Fibroblast of skin of left biceps (primary cell): ENCODE measurements at places on chromosomes 7 and 10.

DNA sequence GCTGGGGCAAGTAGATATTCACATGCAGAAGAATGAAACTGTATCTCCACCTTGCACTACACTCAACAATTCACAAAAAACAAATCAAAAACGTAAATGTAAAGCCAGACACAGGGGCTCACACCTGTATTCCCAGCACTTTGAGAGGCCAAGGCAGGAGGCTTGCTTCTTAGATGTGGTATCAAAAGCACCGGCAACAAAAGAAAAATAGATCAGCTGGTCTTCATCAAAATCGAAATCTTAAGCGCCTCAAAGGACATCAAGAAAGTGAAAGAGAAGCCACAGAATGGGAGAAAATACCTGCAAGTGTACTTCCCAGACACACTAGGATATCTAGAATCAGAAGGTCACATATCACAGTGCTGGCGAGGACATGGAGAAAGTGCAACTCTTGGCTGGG, 31.3 kb downstream of the GPER1 start:
- no peak for DNase-seq

DNA sequence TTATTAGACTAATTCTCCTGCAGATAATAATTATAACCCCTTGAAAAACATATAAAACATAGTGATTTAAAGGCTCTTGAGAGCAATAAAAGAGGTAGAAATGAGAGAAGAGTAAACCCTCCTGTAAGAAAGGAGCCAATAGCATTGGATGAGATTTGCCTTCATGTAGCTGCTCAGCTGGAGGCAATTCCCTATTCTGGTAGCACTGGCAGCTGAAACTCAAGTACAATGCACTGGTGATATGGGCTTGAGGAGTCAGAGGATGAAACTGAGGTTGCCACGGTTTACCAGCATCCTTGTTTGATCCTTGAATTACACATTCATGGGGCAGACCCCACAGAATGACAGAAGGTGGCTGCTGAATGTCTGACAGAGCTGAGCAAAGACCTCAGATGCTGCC, 76.4 kb downstream of the CTTNBP2 start:
- no peak for DNase-seq

DNA sequence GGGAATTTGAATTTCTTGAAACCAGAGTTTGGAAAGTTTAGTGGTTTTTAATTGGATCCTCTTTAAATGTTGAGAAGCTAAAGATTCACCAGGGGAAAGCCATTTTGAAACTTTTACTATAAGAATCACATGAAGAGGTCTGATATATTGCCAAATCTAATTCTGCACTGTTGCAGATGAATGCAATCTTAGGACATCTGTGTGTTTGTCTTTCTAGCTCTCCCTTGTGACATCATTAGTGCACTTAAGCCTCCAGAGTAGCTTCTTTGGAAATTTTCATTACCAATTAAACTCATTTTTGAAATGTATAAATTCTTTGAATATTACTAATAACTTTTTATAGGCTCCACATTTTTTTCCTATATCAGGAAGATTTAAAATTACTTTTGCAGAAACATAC, 160.2 kb downstream of the BICC1 start:
- DNase-seq = no peak

DNA sequence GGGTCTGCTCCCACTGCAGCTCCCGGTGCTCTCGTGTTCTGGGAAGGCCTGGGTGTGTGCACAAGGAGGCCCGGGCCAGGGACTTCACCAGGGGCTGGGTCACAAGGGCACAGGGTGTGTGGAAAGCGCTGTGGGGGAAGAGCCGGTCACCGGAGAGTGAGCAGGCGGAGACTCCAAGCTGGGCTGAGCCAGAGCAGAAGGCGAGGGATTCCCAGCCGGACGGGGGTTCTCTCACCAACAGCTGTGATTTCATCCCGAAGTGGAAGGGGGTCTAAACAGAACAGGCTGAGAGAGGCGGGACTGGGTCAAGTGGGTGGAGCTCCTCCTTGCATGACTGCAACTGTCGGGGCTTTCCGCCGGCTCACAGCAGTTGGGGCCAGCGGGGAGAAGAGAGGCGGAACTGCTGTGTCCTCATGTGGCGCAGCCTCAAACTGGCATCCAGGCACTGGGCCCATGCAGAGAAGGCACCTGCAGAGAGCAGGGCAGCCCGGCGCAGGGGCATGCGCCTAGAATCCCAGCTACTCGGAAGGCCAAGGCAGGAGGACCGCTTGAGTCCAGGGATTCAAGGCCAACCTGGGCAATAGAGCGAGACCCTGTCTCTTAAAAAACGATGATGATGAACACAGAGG, 7.6 kb upstream of the ORAI2 start:
- no peak for DNase-seq

DNA sequence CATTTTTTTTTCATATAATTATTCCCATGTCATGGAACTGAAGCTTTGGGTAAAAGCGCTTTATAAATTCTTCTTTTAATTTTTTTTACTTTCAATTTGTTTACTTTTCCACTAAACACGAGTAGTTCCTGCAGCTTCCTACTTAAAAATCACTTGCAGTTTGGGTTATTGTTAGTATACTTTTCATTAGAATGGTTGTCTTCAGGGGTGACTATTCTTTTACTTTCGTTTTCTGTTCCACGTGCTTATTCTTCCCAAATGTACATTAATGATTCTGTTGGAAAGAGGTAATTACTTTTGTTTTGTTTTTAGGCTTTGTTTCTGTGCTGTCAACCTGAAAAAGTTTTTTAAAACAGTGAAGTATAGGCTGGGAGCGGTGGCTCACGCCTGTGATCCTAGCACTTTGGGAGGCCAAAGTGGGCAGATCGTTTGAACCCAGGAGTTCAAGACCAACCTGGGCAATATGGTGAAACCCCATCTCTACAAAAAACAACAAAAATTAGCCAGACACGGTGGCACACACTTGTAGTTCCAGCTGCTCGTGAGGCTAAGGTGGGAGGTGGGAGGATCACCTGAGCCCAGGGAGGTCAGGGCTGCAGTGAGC, 5.2 kb upstream of the CFAP69 start:
- no peak for DNase-seq

DNA sequence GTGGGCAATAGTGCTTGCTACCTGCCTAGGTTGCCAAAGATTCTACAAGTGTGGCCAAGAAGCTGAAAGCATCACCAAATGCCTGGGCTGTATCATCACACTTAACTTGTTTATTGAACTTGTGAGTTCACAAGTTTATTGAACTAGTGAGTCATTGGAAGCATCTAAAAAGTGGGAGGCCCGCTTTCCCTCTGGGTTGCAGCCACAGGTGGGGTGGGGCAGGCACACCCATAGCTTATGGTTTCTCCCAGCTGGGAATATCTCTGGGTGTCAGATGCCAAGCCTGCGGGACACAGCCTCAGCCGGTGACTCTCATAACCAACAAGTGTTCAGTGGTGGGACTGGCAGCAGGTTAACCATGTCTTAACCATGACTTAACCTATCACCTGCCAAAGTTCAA, 145.9 kb upstream of the FAM13C start:
- DNase-seq = no peak

DNA sequence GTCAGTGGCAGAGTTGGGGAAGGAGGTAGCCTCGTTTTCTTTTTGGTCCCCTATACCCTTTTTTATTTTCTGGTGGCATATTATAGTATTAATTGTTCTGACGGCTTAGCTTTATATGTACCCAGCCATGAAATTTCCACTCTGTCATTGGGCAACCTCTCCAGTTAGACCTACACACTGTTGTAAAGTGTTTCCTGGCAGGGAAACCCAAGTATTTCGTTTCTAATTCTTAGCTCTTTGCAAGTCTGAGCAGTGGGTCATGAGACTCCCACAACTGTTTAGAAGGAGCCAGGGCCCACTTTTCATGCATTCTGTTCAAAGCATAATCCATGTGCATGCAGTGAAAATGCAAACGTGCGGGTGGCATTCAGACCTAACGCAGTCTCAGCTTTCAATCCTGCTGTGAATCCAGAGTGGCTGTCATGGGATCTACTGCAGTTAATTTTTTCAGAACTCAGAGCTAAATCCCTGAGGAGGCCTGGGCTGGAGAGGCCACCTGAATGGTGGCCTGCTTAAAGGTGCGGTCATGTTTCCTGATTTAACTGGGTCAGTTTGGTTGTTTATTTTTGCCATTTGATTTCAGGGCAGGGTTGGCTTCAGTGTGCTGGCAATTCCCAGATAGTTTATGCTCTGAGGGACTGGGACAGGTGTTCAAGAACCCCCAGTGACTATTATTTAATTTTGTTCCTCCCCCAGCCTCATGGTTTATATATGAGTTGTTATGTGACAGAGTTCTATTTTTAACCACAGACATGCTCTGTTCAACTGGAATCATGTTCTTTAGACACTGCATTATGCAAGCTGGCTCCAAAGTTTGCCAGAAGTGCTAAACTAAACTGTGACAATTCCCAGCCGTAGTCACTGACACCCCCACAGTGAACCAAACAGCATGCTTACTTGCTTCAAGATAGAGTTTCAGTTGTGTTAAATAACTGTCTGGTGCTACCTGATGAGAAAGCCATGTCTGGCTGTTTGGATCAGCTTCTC, 27.4 kb upstream of the SYPL1 start:
- no peak for DNase-seq

- no peak for DNase-seq
Observed at GRCh38 chr7:115340828-115341227, 418.9 kb downstream of the MDFIC start.

DNA sequence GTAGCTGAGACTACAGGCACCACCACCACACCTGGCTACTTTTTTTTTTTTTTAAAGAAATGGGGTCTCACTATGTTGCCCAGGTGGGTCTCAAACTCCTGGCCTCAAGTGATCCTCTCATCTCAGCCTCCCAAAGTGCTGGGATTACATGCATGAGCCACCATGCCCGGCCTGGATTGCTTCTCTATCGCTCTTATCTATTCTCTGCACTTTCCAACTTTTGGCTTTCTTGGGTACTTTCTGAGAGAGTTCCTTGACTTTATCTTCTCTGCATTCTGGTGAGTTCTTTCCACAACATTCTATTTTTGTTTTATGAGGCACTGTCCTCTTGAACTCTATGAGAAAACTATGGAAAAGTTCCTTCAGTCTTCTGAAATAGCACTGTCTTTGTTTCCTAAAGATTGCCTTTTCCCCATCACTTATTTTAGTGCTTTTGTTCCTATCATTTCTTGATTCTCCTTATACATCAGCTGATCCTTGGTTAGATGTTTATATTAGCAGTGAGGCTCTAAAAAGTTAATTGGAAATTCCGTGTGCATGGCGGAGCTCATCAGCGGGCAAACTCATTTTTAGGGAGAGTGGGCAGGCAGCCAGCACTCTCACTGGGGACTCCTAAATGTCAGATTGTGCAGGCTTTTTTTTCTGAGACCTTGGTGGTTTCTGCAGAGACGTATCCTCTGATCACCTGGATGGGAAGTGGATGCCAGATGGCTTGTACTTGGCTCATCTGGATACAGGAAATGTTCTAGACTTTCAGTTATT, 43.9 kb downstream of the HIP1 start:
- no peak for DNase-seq

DNA sequence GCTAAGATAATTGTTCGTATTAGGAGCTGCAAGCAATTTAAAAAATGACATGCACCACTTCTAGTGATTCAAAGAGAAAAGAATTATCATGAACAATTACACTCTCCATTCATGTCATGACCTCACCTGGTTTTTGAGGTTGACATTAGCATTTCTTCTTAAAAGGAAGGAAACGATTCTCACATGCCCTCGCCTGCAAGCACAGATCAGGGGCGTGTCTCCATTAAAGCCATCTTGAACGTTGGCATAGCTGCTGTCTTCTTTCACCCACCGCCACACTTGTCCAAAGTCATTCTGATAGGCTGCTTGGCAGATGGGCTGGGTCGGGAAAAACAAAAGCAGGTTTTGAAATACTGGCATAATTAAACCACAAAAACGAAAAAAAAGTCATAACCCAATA, 19.9 kb downstream of the ANKRD22 start:
- DNase-seq = no peak

DNA sequence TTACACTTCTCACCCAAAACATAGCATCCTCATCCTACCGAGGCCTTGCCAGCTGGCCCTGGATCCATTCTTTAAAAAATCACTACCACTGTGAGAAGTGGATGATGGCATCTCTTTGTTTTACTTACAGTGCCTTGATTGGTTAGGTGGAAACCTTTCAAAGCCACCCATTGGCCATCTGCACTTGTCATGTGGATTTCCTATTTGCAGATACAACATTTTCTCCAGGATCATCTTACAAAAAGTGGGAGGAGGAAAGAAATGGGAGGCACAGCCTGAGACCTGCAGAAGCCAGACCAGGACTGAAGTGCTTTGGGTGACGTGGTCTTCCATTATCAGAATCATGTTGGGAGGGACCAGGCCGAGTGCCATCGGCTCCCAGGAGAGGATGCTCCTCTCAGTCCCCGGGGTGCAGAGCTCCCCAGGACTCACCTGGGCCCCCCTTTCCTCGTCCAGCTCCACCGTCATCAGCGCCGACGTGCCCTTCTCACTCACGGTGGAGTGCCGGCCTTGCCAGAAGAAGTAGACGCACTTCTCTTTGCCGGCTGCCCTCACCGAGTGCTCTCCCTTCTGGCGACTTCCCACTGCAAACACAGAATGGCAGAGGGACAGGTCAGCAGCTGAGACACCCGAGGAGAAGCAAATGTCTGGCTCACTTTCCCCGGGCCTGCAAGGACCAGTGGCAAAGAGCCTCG, 161.2 kb downstream of the SVIL start:
- no peak for DNase-seq

- no peak for DNase-seq
Observed at GRCh38 chr7:129343099-129343700, 91.0 kb upstream of the STRIP2 start.

DNA sequence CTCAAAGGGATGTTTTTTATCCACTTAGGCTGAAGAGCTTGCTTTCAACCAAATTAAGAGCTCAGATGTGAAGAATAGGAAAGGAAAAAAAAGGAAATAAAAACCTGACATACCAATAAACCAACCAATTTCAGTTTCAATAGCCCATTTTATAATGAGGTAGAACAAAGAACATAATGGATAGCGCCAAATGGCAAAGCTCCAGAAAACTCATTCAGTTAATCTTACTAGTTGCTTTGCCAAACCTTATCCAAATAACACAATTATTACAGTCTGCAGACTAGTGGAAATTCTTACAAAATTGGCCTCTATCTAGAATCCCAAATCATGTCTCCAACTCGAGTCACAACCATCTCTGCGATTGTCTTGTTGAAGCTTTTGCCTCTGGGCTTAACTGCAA, 337.0 kb downstream of the CRPPA start:
- no peak for DNase-seq

GRCh38 chr10:130395248-130395936, 259.2 kb downstream of the GLRX3 start:
- no peak for DNase-seq

- peak; percentile 6 for DNase-seq
Observed at GRCh38 chr7:24665564-24666294, 91.5 kb downstream of the GSDME start.

DNA sequence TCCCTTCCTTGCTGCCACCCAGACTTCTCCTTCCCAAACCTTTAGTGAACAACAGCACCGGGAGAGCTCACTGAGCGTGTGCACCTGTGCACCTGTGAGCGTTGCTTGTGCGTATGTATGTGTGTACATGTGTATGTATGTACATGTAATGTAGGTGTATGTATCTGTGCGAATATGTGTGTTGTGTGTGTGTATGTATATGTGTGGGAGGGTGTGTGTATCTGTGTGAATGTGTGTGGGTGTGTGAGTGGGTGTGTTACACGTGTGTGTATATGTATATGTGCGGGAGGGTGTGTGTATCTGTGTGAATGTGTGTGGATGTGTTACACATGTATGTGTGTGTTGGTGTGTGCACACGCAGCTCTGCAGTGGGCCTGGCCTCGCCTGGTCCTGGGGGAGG, 44.5 kb upstream of the DNAJB6 start:
- no peak for DNase-seq
